ENCODE measurements at places on chromosomes 4 and X.

DNA sequence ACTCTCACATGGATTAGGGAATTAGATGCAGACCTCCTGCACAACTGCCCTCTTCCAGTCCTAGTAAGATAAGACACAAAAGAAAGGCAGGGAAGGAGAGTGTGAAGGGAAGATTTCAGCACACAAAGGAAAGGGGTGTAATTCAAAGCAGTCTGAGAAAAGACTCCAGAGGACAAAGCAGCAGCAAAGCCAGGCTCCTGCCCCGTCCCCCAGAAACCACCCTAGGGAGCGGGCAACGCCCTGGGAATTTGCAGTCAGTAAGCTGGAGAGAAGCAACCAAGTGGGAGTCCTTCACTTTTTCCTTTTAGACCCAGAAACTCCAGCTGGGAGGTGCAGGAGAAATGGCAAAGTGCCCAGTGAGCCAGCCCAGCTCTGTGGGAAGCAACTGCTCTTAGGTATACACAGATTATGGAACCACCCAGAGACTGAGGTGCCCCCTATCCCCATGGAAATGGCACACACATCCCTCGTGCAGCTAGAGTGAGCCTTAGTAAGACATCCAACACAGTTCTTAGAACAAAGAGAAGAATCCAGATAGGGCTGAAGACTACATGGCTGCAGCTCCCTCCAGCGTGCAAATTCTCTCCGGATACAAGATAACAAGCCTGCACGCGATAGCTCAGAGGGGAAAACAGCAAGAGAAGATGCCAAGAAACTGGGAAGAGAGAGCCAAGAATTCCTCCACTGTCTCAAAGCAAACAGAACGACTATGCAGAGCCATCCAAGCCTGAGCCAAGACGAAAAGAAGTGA, 26.5 kb upstream of the IRAK1 start:
- peak; percentile 73 for DNase-seq

DNA sequence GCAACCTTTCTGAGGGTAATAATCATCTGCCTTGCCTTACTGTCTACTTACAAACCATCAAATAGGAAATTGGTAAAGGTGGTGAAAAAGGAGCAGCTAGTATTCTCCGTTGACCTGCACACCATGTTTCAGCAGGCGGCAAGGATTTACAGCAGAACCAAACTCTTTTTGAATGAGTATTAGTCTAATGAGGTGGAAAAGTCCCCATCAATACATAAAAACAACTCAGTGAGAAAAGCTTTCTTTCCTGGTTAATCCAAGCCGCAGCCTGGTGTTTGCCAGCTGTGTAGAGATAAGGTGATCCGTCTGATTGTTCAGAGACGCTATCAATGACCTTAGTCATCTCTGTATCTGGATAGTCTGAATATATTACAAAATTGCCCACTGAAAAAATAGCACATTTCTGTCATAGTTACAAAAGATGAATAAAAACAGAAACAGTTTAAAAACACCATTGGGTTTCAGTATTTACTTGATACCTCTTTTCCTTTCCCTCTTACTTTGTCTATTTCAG, 110.4 kb upstream of the TBC1D9 start:
- DNase-seq = no peak

DNA sequence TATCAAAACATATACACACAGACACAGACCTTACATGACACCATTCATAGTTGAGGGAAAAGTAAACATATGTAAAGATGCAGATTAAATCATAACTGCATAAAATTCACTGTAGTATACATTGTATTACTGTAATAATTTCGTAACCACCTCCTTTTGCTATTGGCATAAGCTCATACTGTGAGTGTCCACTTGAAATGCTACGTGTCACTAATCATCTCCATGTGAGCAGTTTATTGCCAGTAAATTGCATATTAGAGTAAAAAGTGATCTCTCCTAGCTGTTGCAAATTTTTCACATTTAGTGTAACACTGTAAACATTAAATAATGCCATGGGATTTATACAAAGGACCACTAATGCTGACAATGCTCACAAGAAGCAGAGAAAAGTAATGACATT, 256.7 kb upstream of the GNPDA2 start:
- DNase-seq = no peak

DNA sequence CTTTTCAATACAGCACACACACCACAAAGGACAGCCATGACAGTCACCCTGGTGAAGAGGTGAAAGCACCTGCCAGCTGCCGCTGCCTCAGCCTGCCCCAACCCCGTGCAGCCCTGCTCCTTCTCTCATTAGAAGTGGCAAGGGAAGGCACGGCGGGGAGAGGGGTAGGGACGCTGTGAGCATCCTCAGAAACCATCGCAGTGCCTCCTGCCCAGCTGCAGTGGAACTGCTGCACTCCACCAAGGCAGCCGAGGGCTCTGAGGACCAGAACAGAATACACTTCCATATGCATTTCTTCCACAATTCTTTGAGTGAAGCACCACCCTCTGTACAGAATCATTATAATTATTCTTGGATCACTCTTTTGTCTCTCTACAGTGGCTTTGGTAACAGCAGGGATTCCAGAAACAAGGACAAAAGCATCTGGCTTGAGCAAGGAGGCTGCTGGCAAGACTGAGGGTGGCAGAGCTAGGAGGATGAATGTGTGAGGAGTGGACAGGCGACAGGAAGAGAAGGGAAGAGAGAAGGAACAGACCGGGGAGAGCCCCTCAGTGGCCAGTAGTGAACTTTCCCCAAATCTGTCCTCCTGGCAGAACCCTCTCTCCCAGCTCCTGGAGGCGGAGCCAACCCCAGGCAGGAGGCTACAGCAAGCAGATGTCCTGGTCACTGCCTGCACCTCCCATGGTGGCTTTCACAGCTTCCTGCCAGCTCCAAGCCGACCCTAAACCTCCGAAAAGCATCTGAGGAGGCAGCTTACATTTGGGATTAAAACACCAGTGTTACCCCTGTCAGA, 73.2 kb downstream of the MTNR1A start:
- no peak for DNase-seq

- no peak for DNase-seq
Observed at GRCh38 chr4:1766106-1767060, 26.7 kb upstream of the FGFR3 start.

DNA sequence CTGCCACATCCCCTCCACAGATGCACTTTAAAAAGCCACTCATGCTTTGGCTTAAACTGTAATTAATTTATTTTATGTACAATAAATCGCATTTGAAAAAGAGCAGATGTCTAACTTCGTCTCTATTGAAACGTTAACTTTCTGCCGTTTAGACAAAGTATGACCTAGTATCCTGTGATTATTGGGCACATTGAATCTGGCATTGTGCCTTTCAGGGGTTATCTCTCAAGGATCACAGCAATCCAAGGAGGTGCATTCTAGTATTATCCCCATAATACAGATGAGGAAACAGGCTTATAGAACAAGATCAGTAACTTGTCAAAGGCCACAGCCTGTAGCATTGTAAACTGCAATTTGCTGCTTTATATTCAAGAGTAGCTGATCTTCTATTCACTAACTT, 4.6 kb downstream of the RASL11B start:
- no peak for DNase-seq

- DNase-seq = peak; percentile 93
Observed at GRCh38 chr4:76850010-76850441, 47.9 kb downstream of the SOWAHB start.

DNA sequence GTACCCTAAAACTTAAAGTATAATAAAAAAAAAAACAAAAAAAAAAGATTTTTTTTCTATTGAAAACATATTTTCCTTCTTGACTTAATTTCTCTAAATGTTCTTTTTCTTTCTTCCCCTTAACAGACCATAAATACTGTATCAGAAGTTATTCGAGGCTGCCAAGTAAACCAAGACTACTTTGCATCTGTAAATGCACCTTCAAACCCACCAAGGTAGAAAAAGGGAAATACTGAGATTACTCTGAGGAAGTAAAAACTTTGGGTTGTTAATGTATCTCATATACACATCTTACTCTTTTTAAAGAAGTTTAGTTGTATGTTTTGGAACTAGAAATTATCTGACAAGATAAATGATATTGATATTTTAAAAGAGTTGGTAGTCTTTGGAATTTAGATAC, 65.6 kb downstream of the USO1 start:
- DNase-seq = no peak

DNA sequence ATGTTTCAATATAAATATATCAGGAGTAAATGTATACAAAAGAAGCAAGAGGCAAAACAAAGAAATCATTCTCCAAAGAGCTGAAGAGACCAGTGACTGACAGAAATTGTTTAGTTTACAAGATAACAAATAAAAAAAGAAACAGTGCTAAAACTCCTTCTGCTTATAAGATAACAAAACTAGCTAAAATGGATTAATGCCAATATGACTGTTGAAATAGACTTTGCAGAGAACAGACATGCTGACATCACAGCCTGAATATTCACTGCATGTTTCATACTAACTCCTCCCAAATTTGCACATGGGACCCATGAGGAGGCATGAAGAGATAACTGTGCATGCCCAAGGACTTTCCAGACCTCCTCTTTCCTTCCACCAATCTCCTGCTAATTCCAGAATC, 6.2 kb upstream of the GABRA4 start:
- no peak for DNase-seq

DNA sequence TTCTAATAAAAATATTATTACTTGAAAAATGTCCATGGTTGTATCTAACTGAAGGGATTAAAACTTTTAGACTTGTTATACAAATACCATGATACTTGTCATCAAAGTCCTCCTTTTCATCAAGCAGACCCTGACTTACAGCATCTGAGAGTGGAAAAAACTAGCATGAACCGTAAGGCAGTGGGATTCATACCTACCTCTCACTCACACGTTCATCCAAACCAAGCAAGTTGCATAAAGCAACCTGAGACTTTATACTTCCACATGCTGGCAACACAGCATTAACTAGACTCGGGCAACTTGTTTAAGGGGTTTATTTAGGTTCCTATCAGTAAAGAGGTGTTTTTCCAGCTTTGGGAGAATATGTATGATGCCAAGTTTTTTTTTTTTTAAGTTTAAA, 22.6 kb upstream of the TLR7 start:
- DNase-seq = no peak

GRCh38 chr4:64341711-64342110, 67.5 kb downstream of the TECRL start:
- DNase-seq = no peak

GRCh38 chrX:38817004-38817703, 15.9 kb downstream of the MID1IP1 start:
- DNase-seq = peak; percentile 71

DNA sequence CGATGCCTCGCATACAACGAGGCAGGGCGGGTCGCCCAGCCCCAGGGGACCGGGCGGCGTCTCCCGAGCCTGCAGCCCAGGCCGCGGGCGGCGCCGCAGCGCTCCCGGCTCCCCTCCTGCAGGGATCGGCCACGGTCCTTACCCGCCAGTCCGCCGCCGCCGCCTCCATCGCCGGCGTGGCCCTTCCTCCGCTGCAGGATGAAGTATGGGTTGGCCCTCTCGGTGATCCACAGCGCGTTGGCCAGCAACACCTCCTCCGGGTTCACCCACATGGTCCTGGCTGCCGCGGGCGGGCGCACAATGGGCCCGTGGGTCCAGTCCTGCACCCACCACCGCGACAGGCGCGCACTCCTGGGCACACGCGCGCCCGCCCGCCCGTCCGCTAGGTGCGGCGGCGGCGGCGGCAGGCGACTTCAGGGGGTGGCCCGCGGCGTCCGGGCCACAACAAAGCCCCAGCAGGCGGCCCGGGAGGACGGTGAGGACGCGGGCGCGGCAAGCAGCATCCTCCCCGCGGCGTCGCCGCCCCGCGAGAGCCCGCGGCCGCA, 339 bp downstream of the TBC1D9 start:
- DNase-seq = peak; percentile 42

DNA sequence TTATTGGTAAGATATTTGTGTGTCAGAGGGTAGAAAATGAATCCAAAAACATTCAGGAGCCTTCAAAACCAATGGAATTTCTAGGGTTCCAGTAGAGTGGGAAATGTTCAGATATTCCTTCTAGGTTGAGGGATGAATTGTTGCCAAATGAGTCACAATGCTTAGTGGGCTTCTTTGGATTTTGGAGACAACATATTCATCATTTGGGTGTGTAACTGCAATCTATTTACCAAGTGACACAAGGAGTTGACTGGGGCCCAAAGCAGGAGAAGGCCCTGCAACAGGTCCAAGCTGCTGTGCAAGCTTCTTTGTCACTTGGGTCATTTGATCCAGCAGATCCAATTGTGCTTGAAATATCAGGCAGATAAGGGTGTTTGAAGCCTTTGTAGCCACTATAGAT, 551.5 kb upstream of the PITX2 start:
- DNase-seq = peak; percentile 65

- DNase-seq = peak; percentile 1
Observed at GRCh38 chrX:100864657-100865391, 9.3 kb downstream of the NOX1 start.

DNA sequence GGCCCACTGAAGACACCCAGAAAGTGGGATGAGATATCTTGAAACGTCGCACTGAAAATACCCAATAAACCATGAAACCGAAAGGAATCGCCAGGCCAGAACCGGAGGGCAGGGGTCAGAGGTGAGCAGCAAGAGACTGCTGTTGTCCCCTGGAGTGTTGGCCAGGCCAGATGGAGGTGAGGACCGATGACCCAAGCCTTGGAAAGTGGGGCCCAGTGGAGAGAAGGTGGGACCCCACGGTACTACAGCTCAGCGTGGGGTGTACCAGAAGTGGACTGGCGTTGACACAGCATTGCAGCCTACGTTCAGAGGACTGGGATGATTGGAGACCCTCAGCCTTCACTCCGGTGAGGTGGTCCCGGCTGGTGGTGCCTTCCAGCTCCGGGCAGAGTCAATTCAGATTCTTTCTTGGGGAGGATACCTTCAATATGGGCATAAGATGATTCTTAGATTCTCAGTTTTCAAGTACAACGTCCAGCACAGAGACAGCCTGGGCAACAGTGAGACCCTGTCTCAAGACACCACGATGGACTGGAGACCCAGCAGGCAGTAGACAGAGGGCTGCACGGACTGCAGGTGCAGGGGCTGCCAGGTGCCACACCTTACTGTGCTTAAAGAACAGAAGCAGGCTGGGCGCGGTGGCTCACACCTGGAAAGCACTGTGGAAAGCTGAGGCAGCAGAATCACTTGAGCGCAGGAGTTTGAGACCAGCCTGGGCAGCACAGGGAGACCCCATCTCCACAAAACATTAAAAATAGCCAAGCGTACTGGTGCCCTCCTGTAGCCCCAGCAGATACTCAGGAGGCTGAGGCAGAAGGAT, 23.3 kb downstream of the MAEA start:
- DNase-seq = no peak

- DNase-seq = peak; percentile 94
Observed at GRCh38 chr4:173218411-173219125, 50.0 kb downstream of the GALNT7 start.

DNA sequence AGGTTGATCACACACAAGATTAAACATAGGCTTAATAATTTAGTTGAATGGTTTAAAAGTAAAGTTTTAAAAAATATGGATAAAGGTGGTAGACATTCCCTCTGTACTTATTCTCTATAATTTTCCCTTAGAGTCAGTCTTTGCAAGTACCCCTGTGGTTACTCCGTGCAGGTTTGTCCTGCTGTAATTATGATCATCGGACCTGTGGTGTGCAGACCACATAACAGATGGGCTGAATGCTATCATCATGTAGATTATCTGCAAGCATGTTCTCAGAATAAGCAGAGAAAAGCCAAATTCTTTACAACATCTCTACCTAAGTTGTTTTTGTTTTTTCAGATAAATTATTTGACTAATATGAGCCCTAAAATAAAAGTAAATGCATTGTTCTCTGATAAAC, 146.8 kb downstream of the FSTL5 start:
- DNase-seq = no peak

Measured in fibroblast of skin of right quadriceps (primary cell).